Left lung (tissue), 14 donors: ENCODE measurements at places on chromosomes 4 and X.

DNA sequence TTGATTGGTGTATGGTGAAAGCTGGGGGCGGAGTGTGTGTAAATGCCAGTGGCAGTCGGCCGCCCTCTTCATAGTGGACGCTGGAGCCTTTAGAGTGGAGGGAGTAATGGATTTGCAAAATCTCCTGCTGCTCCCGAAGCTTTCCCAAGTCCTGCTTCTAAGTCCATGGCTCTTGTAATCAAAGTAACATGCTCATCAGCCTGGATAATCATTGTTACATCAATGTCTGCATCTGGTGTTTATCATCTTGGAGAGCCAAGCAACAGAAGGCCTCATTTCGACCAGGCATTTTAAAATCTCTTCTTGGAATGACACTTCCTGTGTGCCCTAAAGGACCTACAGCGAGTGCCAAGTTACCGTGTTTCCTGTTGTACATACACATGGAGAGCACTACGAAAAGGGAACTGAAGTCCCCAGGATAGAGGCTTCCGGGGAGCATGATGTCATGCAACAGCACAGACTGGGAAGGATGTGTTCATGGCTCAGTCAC is 32.2 kb downstream of the UNC5C start:
- DNase-seq = peak; percentile 69

GRCh38 chr4:48223633-48224295 is 45.9 kb downstream of the TEC start:
- no peak for DNase-seq

DNA sequence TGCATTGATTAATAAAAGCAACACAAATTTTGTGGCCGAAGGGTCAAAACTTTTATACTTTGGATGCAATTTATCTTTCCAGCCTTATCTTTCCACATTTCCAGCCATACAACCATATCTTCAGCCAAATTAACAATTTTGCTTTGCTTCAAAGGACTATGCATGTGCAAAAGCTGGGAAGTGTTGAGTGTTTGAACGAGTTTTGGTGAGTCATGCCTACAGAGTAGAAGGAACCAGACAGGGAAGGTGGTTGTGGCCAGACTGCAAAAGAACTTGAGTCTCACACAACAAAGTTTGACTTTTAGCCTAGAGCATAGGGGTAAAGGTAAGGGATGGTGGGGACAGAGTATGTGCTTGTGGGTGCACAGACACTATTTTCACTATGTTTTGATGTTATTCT is 53.0 kb upstream of the GABRA2 start:
- DNase-seq = no peak

DNA sequence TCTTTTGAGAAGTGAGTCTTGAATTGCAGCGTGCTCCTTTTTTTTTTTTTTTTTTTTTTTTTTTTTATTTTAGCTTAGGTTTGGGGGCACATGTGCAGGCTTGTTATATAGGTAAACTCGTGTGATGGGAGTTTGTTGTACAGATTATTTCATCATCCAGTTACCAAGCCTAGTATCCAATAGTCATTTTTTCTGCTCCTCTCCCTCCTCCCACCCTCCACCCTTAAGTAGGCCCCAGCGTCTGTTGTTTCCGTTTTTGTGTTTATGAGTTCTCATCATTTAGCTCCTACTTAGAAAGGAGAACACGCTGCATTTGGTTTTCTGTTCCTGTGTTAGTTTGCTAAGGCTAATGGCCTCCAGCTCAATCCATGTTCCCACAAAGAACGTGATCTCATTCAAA is 81.3 kb upstream of the TSPAN5 start:
- no peak for DNase-seq
